Hepatocyte (in vitro differentiated cells): ENCODE measurements at places on chromosomes 1 and 21. TPM values are rescaled to one million over a fixed set of nuclear protein-coding genes. Genes with fewer than 3 reads are reported as not detected.

DNA sequence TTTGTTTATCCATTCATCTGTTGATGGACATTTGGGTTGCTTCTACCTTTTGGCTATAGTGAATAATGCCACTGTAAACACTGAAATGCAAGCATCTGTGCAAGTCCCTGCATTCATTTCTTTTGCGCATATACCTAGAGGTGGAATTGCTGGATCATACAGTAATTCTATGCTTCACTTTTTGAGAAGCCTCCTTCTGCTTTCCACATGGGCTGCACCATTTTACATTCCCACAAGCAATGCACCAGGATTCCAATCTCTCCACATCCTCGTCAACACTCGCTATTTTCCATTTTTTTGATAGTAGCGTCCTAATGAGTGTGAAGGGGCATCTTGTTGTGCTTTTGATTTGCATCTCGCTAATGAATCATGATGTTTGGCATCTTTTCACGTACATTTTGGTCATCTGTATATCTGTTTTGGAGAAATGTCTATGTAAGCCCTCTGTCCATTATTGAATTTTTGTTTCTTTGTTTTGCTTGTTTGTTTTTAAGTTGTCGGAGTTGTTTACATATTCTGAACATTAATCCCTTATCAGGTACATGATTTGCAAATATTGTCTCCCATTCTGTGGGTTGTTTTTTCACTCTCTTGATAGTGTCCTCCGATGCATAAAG, 335.4 kb downstream of the RRAGC start:
- no peak for DNase-seq
- peaks cover 19% of the 10 kb centered on the region for H3K27me3 ChIP-seq
- no peak overlapping the region for H3K27ac ChIP-seq
- H3K36me3 ChIP-seq: no peaks in the 10 kb centered on the region

DNA sequence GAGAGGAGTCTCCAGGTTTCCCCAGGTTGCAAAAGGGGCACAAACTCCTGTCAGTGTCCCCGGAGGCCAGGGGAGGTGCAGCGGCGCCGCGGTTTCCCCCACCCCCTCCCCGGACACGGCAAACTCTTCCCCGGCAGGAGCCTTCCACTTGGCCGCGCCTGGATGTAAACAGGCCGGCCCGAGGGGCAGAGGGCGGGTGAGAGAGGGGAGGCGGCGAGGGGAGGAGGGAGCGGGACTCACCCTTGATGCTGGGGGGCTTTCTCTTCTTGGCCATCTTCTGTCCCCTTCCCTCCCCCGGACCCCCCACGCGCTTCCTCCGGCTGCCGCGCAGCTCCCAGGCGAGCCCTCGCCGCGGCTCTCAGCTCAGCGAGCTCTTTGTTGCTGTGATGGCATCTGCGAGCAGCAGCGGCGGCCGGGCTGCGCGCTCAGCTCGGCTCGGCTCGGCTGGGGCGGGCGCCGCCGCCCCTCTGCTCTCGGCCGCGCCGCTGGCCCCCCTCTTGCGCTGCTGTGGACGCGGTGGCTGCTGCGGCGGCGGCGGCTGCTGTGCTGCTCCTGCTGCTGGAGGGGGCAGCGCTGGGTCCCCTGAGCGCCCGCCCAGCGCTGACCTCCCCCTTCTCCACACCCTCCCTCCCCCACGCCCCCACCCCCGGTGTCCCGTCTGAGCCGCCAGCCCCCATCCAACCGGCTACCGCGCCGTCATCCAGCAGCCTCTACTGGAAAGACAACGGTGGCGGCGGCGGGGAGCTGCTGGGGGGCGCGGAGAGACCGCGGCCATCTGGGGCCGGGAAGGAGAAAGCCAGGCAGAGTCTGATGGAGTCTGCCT, 4.9 kb upstream of the SLC44A5 start:
- H3K4me3 ChIP-seq: peak overlapping the region; percentile 92
- H3K4me1 ChIP-seq: peaks cover 11% of the 10 kb centered on the region
- no peaks in the 10 kb centered on the region for H3K36me3 ChIP-seq

GRCh38 chr1:69426401-69426800, 141.3 kb upstream of the LRRC7 start:
- no peak for DNase-seq
- H3K4me1 ChIP-seq: peaks cover 4% of the 10 kb centered on the region
- H3K36me3 ChIP-seq: no peaks in the 10 kb centered on the region

GRCh38 chr1:106080608-106081325, 975.7 kb upstream of the PRMT6 start:
- H3K27ac ChIP-seq: no peak overlapping the region
- no peaks in the 10 kb centered on the region for H3K36me3 ChIP-seq
- H3K27me3 ChIP-seq: no peaks in the 10 kb centered on the region
- DNase-seq: peak; percentile 3

- H3K27ac ChIP-seq: no peak overlapping the region
- H3K4me3 ChIP-seq: no peak overlapping the region
- no peaks in the 10 kb centered on the region for H3K27me3 ChIP-seq
- DNase-seq: no peak
- H3K36me3 ChIP-seq: no peaks in the 10 kb centered on the region
- peaks cover 4% of the 10 kb centered on the region for H3K4me1 ChIP-seq
Measured at GRCh38 chr1:87965193-87965592, 636.5 kb downstream of the LMO4 start.

GRCh38 chr1:194078765-194079164, 892.4 kb upstream of the B3GALT2 start:
- H3K36me3 ChIP-seq: no peaks in the 10 kb centered on the region
- H3K27ac ChIP-seq: no peak overlapping the region
- H3K4me1 ChIP-seq: no peaks in the 10 kb centered on the region
- no peak overlapping the region for H3K4me3 ChIP-seq

- DNase-seq: no peak
- peak overlapping the region; percentile 100 for H3K27ac ChIP-seq
- no peaks in the 10 kb centered on the region for H3K27me3 ChIP-seq
- H3K4me3 ChIP-seq: peak overlapping the region; percentile 97
Measured at GRCh38 chr21:42975886-42976608, 1.7 kb downstream of the PKNOX1 start.

DNA sequence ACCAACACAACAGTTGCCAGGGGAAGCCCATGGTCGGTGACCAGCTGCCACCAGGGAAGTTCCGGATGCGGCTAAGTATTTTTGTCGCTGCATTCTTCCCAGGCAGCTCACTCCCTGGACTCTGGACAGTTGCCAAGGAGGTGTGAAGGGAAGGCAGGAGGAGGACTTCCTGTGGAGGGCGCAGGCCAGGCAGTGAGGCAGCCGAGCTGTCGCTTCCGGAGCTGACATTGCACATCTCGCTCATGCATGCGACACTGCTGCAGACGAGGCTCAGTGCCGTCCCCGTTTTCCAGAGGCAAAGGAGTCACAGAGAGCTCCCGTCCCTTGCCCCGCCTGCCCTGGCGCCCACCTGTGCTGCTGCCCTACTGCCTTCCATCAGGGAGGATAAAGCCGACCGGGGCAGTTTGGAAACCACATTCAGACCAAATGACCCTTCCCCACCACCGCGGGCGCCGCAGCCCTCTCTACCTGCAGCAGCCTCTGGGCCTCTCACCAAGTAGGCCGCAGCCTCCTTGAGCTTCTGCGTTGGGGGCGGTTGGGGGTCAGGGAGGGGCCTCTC, 81.4 kb downstream of the NENF start:
- peaks cover 26% of the 10 kb centered on the region for H3K27me3 ChIP-seq
- no peak overlapping the region for H3K4me3 ChIP-seq
- peaks cover 14% of the 10 kb centered on the region for H3K4me1 ChIP-seq
- DNase-seq: no peak
- no peak overlapping the region for H3K27ac ChIP-seq

GRCh38 chr1:193979219-193979618, 792.8 kb upstream of the B3GALT2 start:
- H3K4me1 ChIP-seq: no peaks in the 10 kb centered on the region
- H3K4me3 ChIP-seq: no peak overlapping the region
- H3K27me3 ChIP-seq: no peaks in the 10 kb centered on the region
- no peaks in the 10 kb centered on the region for H3K36me3 ChIP-seq
- DNase-seq: no peak

DNA sequence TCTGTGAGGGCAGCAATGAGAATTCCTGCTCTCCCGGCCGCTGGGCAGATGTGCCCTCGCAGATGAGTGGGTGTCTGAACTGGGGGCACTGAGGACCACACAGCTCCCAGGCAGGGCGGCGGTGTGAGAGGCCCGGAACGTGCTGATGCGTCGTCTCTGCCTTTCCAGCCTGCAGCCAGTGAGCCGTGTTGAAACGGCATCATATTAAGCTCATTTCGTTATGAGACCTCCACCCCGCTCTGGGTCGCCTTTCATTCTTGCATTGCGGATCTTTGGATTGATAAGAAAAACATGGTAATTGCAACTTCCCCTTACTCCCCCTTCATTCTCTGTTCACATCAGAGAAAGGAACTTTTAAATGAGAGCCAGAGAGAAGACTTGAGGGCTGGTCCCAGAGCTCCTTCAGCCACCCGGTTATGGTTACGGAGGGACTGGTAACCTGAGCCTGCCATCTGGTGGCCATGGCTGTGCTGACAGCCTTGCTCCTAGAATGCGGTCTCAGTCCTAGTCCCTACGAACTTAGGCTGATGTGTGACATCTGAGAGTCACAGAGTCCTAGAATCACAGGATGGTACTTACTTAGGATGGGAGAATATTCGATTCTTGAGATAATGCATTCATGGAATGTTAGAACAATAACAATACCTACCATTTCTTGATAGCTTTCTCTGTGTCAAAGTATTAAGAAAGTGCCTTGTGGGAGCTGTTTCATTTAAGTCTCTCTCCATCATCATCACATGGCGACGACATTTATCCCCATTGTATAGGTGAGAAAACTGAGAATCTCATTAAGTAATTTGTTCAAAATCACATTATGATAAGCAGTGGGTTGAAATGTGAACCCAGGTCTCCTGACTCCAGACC, 271.0 kb downstream of the TRABD2B start:
- peaks cover 22% of the 10 kb centered on the region for H3K27me3 ChIP-seq
- H3K27ac ChIP-seq: peak overlapping the region; percentile 66
- no peak overlapping the region for H3K4me3 ChIP-seq

DNA sequence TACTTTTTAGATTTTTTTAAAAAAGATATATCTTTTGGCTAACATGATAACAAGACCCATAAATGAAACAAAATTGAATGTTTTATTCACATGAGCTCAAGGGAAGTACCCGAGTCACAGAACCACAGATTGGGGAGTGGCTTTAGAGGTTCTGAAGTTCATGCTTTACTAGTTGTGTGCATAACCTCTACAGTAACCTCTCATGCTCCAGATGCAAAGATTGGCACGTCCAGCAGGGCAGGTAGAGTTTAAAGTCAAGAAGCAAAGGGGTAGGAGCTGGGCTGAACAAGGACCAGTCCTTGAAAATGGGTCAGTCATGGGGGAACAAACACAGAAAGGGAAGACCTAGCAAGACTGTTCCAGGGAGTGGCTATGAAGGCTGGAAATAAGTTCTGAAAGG, 109.6 kb downstream of the RNF220 start:
- DNase-seq: no peak
- H3K4me1 ChIP-seq: no peaks in the 10 kb centered on the region
- H3K27me3 ChIP-seq: peaks cover 41% of the 10 kb centered on the region
- no peak overlapping the region for H3K4me3 ChIP-seq
- no peak overlapping the region for H3K27ac ChIP-seq

DNA sequence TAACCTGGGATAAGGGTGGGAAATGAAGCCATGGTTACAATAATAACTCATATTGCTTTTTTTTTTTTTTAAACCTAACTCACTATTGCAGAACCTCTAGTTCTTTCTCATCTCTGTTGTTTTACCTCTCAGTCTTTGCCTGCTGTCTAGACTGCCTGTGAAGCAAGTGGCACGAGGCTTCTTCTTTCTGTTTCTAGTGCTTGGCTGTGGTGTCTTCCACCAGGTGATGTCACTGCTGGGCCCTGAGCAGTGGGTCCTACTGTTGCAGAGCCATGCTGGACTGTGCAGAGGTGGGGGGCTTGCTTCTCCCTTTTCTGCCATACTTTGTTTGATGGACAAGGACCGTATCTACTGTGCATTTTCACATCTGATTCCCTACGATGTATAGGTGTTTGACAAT, 51.7 kb downstream of the ZNF326 start:
- H3K27ac ChIP-seq: no peak overlapping the region
- DNase-seq: no peak
- H3K4me1 ChIP-seq: peaks cover 6% of the 10 kb centered on the region
- no peaks in the 10 kb centered on the region for H3K36me3 ChIP-seq

GRCh38 chr1:27656157-27656893, 15.7 kb downstream of the IFI6 start:
- no peak overlapping the region for H3K27ac ChIP-seq
- no peaks in the 10 kb centered on the region for H3K36me3 ChIP-seq
- no peak for DNase-seq
- no peak overlapping the region for H3K4me3 ChIP-seq
- H3K27me3 ChIP-seq: no peaks in the 10 kb centered on the region

- H3K4me1 ChIP-seq: no peaks in the 10 kb centered on the region
- H3K27ac ChIP-seq: no peak overlapping the region
- no peak overlapping the region for H3K4me3 ChIP-seq
- no peak for DNase-seq
Measured at GRCh38 chr1:38088791-38089190, 42.2 kb upstream of the POU3F1 start.

- H3K27me3 ChIP-seq: no peaks in the 10 kb centered on the region
- H3K27ac ChIP-seq: peak overlapping the region; percentile 77
- peak; percentile 55 for DNase-seq
- peak overlapping the region; percentile 20 for H3K4me3 ChIP-seq
- H3K36me3 ChIP-seq: no peaks in the 10 kb centered on the region
Measured at GRCh38 chr1:153968000-153968363, 280 bp downstream of the CREB3L4 start.

DNA sequence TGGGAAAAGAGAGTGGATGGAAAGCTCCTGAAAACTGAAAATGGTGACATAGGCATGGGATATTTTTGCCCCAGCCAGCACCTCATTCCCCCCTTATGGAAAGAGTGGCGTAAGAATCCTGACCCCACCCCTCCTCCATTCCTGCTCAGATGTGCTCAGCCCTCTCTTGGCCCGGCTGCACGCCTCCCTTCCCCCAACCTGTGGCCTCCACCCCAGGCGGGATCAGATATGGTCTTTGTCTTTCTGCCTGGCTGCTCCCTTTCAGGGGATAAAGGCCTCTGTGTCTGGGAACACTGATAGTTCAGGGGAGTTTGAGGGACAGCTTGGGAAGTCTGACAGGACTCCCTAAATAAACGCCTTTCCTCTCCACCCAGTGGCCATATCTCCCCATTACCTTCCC, 49.8 kb downstream of the KIRREL1 start:
- no peaks in the 10 kb centered on the region for H3K36me3 ChIP-seq
- H3K27ac ChIP-seq: peak overlapping the region; percentile 31
- no peaks in the 10 kb centered on the region for H3K27me3 ChIP-seq
- DNase-seq: peak; percentile 26
- H3K4me1 ChIP-seq: peaks cover 9% of the 10 kb centered on the region

- no peak for DNase-seq
- H3K4me3 ChIP-seq: no peak overlapping the region
Measured at GRCh38 chr1:59100708-59101374, 196.1 kb upstream of the FGGY start.

- no peak overlapping the region for H3K4me3 ChIP-seq
- no peak overlapping the region for H3K27ac ChIP-seq
- H3K36me3 ChIP-seq: no peaks in the 10 kb centered on the region
Measured at GRCh38 chr1:914131-914890, 9.4 kb upstream of the SAMD11 start.

GRCh38 chr21:18602711-18603110, 199.1 kb upstream of the TMPRSS15 start:
- H3K27me3 ChIP-seq: no peaks in the 10 kb centered on the region
- no peak overlapping the region for H3K4me3 ChIP-seq
- DNase-seq: no peak

KRTAP12-1 gene
- not detected in 2 replicates for total RNA-seq

DIO1 gene
- total RNA-seq: 28.7 and 31.2 TPM in 2 replicates

CD247 gene
- not detected in 2 replicates for total RNA-seq

OR14C36 gene
- not detected in 2 replicates for total RNA-seq

A3GALT2 gene
- not detected in 2 replicates for total RNA-seq

MPC2 gene
- 137 and 170 TPM in 2 replicates for total RNA-seq

CLEC20A gene
- not detected in 2 replicates for total RNA-seq

GBP2 gene
- 31.7 and 32.9 TPM in 2 replicates for total RNA-seq

DNASE2B gene
- 0.68 TPM in 1 of 2 replicates, not detected in the other for total RNA-seq

SPRR2F gene
- total RNA-seq: 0.80 and 2.5 TPM in 2 replicates

FCRL5 gene
- not detected in 2 replicates for total RNA-seq

COL18A1 gene
- total RNA-seq: 67.3 and 97.1 TPM in 2 replicates

S100B gene
- total RNA-seq: not detected in 2 replicates

RIPPLY3 gene
- 0.17 TPM in 1 of 2 replicates, not detected in the other for total RNA-seq
